ENCODE measurements at places on chromosomes 5 and 9.

DNA sequence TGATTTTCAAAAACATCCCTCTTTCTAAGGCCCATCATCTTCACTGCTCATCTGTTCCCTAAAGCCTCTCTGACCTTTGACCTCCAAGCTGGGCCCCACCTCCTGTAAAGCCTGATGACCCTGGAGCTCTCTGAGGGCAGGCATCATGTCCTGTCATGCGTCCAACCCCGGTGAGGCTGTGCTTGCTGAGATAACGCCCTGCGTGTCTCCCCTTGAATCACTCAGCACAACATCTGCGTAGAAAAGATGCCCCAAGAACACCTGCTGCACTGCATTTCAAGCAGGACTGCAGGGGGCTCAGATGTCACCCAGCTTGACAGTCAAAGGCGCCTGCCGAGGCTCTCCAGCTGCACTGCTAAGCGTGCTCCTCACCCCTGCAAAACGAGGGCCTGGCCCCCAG, 78.0 kb downstream of the OTULIN start:
- DNase-seq, result peak; percentile 68

GRCh38 chr5:4411664-4412063, 728.5 kb upstream of the ADAMTS16 start:
- DNase-seq, result no peak

GRCh38 chr5:15425766-15426165, 74.2 kb upstream of the FBXL7 start:
- DNase-seq, result no peak

DNA sequence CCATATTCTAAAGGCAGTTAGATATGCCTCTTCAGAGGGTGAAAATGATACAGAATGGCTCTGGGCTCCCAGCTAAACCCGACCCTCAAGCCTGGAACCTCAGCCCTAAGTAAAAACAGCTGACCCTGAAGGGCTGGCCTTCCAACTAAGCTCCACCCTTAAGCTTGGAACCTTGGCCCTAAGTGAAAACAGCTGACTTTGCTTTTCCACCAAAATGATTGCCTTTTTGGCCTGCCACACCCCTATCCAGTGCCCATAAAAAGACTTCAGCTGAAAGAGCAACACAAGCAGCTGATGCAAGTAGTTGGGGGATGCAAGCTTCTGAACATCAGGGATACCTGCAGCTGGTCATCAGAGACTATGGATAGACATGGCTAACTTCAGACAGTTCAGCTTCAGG, 647.4 kb upstream of the SGCD start:
- no peak for DNase-seq

DNA sequence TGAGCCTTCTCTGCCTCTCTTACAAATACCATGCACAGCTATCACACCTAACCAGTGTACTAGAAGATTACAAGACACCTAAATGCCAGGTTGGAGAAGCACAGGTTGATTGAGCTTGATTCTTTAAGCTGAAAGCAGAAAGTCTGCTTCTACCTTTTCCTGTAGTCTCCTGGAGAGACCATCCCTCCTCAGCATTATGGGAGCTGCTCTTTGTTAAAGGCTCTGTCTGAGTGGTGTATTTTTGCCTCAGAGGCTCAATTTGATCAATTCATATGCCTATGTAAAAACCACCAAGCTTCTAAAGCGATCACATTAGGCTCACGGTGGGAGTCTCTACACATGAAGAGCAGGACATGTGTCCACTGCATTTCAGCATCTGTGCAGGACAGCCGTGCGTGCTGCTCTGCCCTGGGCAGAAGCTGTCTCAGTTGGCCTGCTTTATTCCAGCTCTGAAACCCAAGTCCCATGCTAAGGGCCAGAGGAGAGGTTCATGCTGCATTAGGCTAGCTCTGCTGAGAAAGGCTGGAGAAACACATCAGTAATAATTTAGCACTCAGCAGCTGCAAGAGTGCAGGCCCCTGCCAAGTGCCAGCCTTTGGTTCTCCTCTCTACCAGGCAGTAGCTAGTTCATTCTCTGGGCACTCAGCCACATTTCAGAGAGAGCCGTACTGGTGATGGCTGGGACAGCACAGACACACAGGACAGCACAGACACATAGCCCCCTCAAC, 41.7 kb downstream of the TMEM167A start:
- DNase-seq, result peak; percentile 30

GRCh38 chr5:167248257-167248656, 1043.2 kb upstream of the WWC1 start:
- DNase-seq, result no peak

- no peak for DNase-seq
Observed at GRCh38 chr5:58628626-58629025, 45.8 kb downstream of the RAB3C start.

DNA sequence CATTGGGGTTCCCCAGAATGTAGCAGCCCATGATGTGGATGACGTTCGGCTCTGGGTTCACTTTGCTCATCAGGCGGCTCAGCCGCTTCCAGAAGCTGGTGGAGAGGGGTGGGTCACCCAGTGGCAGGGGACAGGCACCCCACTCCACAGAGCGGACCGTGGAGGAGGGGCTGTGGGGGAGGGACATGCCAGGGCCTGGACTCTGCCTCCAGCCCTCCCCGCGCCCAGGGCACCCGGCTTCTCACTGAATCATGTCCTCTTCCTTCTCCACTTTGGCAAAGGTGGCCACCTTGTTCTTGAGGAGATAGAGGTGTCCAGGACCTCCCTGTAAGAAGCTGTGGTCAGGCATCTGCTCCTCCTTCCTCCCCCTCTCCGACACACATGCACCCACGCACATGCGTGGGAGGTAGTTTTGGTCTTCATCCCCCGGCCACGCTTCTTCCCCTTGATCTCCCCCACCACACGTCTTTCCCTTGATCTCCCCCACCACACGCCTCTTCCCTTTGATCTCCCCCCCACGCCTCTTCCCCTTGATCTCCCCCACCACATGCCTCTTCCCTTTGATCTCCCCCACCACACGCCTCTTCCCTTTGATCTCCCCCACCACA, 8.9 kb upstream of the ENTPD8 start:
- DNase-seq, result no peak

DNA sequence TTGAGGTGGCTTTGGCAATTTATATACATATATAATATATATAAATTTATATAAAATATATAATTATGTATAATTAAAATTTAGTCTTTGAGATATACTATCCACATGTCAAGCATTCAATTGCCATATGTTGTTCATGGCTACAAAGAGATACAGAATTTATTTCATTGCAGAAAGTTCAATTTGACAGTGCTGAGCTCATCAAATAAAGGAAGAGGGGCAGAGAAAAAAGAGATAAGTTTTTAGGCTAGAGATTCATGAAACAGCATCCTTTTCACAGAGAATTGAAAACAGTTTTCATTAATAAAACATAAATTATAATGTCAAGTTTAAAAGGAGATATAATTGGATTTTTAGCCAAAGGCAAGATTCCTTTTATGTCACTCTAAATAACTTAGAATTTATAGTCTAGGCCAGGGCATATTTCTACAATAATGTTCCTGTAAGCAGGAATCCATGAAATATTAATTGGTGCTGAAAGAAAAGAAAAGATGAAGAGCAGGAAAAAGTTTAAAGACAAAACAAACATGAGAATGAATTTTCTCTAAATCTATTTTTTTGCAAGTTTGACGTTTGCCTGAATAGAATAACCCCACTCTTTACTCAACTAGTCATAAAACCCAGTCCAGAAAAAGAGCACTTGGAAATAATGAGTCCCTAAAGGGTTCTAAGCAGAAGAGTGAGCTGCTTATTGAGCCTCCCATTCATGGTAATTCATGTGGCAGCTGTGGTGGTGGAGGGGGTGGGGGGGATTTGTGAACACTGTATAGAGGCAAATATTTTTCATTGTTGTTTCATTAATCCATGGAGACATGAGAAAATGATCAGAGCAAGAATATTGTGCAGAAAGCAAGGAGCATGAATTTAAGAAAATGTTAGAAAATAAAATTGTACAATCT, 1279.5 kb downstream of the CDH12 start:
- DNase-seq, result no peak

DNA sequence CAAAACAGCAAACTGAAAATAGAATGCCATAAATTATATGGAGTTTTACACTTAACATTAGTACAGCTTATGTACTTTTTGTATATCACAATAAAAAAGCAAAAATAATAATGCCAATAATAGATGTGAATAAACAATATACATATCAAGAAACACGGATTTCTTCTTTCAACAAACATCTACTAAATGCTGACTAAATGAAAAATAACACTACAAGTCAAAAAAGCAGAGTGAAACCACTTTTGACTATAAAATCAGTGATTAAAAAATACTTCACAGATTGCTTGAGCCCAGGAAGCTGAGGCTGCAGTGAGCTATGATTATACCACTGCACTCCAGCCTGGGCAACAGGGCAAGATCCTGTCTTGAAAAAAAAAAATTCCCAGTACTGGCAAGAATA, 32.2 kb downstream of the FANCC start:
- DNase-seq, result no peak

- no peak for DNase-seq
Observed at GRCh38 chr9:36101916-36102741, 34.4 kb upstream of the GLIPR2 start.

- DNase-seq, result no peak
Observed at GRCh38 chr9:101485924-101486692, 47.5 kb upstream of the RNF20 start.

DNA sequence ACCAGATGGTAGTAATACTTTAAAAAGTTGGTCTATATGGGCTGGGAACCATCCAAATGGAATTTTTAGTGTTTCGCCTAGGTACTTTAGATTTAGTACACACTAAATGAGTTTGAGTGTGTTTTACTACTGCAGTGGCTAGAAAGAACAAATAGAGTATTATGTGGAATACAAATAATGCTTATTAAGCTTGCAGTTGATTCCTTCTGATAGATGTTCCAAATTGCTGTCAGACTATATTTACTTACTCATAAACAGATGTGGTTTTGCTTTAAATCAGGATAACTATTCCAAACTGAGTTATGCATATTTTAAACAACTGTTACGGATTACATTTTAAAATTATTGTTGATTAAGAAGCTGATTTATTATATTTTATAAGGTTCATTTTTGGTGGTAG, 103.3 kb downstream of the ZSWIM6 start:
- DNase-seq, result no peak

GRCh38 chr5:73799401-73799972, 173.5 kb downstream of the ARHGEF28 start:
- DNase-seq, result no peak

- DNase-seq, result no peak
Observed at GRCh38 chr5:176184608-176185132, 53.6 kb upstream of the SIMC1 start.

DNA sequence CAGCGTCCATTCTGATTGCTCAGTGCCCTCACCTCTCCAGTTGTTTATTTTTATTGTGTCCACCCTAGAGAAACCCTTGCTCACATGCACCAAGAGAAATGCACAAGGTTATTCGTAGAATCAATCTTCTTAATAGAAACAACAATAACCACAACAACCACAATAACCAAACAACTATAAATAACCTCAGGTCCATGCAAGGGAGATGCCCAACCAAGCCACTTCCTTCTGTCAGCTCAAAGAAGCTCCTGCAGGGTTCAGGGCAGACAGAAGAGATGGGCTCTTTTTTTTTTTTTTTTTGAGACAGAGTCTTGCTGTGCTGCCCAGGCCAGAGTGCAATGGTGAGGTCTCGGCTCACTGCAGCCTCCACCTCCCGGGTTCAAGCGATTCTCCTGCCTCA, 14.9 kb upstream of the TCOF1 start:
- DNase-seq, result no peak

- no peak for DNase-seq
Observed at GRCh38 chr5:87499478-87500410, 87.0 kb upstream of the CCNH start.

DNA sequence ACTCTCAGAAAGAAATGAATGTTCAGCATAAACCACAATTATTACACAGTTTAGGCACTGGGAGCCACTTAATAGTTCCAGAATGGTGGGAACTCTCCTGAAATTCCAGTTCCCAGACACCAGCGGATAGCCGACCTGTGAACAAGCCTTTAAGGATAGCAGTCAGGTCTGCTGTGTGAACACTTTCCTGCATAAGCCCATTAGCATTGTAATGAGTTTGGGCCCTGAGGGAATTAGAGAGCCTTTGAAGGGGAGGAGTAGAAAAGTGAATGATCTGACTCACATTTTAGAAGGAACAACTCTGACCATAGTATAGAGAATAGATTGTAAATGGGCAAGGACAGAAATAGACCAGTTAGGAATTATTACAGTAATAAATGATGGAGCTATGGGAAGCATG, 189.1 kb downstream of the ADGRV1 start:
- no peak for DNase-seq

DNA sequence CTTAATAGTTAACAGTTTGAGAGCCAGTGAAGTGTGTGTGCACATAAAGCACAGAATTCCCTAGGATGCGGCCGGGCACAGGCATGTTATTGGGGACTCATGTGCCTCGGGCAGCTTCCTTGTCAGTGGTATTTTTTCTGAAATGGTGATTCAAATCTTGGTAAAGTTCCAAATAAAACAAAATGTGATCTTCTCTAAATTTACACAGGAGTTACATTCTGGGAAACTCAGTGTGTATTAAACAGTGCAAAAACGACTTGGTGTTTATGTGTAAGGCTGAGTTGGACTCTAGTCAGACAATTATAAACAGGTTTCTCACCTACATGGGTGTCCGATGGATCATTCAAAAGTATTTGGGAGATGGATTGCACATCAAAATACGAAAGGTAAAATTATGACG, 48.9 kb downstream of the BOD1 start:
- DNase-seq, result no peak

DNA sequence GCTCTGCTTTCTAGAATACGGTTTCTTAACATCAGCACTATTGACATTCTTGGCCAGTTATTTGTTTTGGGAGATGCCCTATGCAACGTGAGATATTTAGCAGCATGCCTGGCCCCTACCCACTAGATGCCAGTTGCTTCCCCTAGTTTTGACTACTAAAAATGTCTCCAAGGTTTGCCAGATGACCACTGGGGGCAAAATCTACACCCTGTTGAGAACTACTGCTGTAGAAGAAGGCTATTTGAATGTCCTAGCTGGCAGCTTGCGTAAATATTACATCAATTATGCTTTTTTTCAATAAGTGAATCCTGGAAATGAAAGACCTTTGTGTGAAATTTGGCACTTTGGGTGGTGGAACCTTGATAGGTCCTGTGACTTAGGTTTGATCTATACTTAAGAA, 5.0 kb downstream of the NCBP1 start:
- no peak for DNase-seq

- no peak for DNase-seq
Observed at GRCh38 chr5:4124221-4124970, 528.8 kb downstream of the IRX1 start.

GRCh38 chr9:116632990-116633838, 53.9 kb upstream of the TRIM32 start:
- no peak for DNase-seq

GRCh38 chr9:134770972-134771971, 109.3 kb upstream of the FCN2 start:
- no peak for DNase-seq

DNA sequence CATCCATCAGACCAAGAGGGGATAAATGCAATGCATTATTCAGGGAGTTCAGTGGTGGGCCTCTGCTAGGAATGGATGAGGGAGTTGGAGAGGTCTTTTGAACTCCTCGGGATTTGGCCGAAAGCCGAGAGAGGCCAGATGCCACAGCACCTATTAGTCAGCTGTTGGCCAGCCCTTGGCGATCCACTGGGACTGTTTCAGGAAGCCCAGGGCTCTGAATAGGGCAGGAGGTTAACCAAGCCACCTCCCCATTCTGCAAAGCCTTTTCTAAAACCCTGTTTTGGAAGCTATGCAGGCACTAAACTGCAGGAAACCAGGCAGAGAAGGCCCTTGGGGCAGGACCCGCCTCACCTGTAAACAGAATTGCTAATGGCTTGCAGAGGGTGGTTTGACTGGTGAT, 37.8 kb downstream of the ASTN2 start:
- no peak for DNase-seq
